Activated CD4-positive, alpha-beta memory T cell treated with anti-CD3 and anti-CD28 coated beads for 36 hours (primary cell): ENCODE measurements at places on chromosomes 11 and 22.

GRCh38 chr22:37295213-37295886, 13.0 kb downstream of the CYTH4 start:
- DNase-seq = no peak

- DNase-seq = no peak
These were observed 40.5 kb downstream of the FBXO7 start for GRCh38 chr22:32515084-32515483.

DNA sequence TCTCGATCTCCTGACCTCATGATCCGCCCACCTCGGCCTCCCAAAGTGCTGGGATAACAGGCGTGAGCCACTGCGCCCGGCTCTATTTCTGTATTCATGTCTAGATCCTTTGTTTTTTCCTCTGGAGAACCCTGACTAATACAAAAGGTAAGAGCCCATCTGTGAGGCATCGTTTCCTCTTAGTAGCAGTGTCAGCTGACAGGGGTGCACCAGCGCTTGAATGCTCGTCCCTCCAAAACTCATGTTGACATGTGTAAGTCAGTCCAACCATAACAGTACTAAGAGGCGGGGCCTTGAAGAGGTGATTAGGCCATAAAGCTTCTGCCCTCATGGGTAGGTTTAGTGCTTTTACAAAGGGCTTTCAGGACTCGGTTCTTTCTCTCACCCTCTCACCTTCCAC, 470.1 kb upstream of the B3GAT1 start:
- DNase-seq = no peak

- no peak for DNase-seq
These were observed 62.6 kb upstream of the WNT7B start for GRCh38 chr22:46039535-46039934.

- no peak for DNase-seq
These were observed 725.0 kb downstream of the ETS1 start for GRCh38 chr11:127862406-127862805.

- DNase-seq = no peak
These were observed 281.6 kb downstream of the TBC1D22A start for GRCh38 chr22:47043835-47044721.

GRCh38 chr11:46736615-46737014, 17.6 kb downstream of the F2 start:
- DNase-seq = no peak

DNA sequence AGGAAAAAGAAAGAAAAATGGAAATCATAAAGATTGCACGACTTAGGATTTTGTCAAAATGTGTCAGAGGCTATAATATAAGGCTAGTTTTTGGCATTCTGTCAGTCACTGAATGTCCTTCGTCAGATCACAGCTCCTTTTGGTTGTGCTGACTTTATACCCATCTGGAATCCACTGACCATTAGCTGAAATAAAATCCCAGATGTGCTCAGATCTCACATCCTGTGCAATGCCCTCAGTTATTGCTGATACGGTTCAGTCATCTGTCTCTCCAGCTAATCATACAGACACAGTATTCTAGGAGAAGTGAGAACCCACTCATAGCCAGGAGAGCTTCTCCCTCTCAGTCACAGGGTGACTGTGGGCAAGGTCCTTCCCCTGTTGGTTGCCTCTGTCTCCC, 11.5 kb downstream of the CD44 start:
- no peak for DNase-seq

GRCh38 chr11:116790167-116791001, 1.3 kb downstream of the APOA5 start:
- DNase-seq = no peak

GRCh38 chr22:20636945-20637344, 129.5 kb downstream of the MED15 start:
- no peak for DNase-seq

DNA sequence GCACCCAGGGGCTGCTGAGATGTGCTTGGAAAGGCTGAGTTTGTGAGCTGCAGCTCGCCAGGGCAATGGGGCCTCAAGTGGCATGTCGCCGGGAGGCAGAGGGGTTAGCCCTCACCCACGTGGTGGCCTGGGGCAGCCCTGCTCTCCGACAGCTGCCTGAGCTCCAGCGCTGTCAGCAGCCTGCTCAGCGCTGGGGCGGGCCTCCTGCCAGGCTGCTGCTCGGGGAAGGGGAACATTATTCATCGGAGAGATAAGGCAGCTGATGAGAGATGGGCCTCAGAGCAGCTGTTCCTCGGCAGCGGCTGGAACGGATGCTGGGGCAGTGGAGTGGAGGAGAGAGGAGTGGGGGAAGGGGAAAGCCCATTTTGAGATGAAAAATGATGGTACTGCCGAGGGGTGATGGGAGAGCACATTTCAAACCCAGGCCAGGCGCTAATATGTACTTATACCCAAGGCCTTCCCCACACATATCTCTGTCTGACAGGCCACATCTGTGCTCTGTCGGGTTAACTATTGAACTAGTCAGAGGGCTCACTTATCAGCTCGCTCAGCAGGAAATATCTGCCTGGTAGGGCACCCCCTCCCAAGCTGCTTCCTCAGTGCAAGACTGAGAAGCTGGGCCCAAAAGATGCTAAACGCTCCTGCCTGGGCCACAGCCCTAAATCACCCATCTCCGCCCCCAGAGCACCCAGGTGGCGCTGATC, 79.5 kb downstream of the TIMP3 start:
- DNase-seq = no peak

- no peak for DNase-seq
These were observed 3.1 kb downstream of the GSTP1 start for GRCh38 chr11:67586568-67587250.

GRCh38 chr11:30786256-30787110, 200.3 kb upstream of the MPPED2 start:
- no peak for DNase-seq

DNA sequence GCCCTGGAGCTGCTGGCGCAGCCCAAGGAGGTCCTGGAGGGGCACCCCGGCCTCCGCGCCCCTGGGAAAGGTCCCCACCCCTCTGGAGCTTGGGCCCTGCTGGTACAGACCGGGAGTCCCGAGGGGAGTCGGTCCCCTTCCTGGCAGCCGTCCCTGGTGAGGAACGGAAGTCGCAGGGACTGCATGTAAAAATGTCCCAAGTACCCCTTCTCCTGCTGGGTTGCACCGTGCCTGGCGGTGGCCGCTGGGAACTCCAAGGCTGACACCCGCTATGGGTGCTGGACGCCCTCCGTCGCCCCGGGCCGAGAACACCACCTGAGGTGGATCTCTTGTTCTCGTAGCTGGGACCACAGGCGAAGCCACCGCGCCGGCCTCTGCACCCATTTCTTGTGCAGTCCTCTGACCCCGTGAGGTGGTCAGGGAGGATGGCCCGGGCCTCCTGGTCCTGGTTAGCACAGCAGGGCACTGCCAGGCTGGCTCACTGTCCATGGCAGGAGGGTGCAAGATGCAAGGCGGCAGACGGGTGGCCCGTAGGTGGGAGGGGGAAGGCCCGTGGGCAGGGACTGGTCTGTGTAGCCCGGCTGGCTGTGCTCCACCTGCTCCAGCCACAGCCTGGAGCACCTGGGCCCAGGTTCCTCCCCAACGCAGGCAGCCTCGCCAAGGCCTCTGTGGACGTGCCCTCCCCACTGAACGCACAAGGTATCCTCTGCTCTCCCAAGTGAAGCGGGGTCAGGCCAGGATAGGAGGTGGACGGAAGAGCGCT, 165.2 kb downstream of the IGLL1 start:
- DNase-seq = no peak

DNA sequence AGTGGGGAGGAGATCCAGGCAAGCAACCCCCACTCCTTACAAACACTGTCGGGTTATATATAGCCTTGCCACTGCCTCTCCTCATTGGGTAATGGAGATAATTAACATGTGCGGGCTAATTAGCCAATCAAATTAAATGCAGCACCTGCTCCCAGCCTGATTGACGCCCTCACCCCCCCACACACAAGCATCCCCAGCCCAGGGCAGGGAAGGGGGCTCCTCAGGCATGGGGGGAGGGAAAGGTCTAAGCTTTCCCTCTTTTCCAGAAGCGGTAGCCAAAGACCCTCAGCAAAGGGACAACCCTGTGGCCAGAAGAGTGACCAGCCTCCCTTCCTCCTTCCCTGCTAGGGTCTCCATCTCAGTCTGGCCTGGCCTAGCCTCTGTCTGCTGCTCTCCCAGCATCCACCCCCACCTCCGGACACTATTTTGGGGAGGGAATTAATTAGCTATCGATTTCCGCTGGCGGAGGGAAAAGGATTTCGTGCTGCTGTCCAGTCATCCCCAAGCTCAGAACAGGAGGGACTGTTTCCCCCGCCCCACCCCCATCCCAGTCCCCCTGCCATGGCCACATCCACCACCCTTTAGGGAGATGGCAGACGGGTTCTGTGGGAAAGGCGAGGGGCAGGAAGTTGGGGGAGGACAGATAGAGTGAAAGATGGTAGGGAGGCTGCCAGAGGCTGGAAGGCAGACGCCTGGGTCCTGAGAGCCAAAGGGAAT, 7.1 kb downstream of the NRXN2 start:
- no peak for DNase-seq

- DNase-seq = no peak
These were observed 214.3 kb downstream of the LRRC4C start for GRCh38 chr11:41245184-41245583.

DNA sequence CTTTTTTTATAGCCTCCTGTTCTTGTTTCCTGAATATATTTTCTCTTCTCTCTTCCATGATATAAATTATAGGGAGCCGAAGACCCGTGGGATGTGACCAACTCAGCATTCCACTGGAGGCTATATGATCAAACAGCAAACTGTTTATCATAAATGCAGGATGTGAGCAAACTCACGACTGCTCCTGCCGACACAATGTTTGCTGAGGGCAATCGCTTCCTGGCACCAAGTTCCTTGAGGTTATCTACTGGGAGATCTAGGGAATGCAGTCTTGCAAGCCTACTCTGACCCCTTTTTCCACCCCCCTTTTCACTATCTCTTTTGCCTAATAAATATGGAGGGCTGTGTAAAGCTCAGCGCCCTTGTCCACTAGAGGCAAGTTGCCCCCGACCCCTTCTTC, 13.5 kb upstream of the PLAAT4 start:
- no peak for DNase-seq

DNA sequence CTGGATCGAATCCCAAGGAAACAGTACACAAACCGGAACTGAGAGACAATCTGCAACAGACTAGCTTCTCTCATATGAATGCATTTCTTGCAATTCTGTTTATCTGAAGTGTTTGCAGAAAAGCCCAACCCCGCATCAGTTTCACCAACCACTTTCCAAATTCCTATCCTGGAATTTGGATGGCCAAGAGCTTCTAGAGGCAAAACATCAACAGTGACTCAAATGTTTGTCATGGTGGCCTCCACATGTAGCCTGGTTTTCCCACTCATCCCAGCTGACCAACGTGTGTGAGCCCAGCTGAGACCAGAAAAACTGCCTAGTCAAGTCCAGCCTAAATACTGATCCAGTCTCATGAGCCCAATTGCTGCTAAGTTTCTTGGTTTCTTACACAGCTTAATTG, 8.3 kb upstream of the MIEF1 start:
- DNase-seq = no peak

DNA sequence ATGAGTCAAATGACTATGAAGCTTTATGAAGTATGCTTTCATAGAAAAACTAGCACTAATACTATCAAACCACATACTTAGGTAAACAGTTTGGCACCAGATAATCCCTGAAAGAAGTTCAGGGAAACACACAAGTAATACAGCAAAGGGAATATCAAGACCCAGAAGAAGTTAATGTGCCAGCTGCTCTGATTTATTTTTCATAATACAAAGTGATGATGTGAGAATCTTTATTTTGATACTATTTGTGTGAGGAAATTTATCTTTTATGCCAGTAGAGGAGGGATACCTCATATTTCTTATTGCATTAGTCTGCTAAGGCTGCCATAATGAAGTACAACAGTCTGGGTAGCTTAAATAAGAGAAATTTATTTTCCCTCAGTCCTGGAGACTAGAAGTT, 67.7 kb upstream of the ANO3 start:
- DNase-seq = no peak

GRCh38 chr22:50010676-50011446, 1.7 kb downstream of the IL17REL start:
- peak; percentile 66 for DNase-seq

- DNase-seq = no peak
These were observed 314.4 kb downstream of the AASDHPPT start for GRCh38 chr11:106391771-106392420.

- DNase-seq = no peak
These were observed 48.0 kb downstream of the CABIN1 start for GRCh38 chr22:24059121-24059520.

DNA sequence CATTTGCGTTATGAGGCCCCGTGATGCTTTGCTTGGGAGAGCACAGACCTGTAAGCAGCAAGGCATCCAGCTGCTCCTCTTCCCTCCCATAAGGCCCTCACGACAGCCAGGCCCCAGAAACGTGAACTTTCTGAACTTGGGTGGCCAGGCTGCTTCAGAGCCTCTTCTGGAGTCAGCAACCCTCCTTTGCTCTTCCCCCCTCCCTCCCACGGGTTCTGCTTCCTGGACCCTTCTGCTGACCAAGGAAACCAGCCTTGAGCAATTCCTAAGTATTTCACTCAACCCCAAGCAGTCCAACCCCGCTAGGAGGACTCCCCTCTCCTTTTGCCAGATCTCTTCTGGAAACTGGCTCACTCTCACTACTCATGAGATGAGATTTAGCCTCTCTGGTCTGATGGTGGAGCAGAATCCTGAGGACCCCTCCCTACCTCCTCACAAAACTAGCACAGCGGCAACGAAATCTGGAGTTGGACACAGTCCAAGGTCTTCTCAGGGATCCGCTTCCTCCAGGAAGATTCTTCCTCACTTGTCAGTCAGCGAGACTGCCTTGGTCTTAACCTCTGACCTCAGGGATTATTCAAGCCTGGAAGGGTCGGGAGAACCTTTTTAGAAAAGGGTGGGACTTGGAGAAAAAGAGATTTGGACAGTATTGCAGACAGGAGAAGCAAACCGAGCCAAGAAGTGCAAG, 86.2 kb downstream of the UBASH3B start:
- DNase-seq = no peak

GRCh38 chr11:18307461-18308139, 14.3 kb downstream of the HPS5 start:
- no peak for DNase-seq

GRCh38 chr22:29054251-29054767, 7.3 kb downstream of the C22orf31 start:
- DNase-seq = no peak

- no peak for DNase-seq
These were observed 29.1 kb downstream of the FAM118A start for GRCh38 chr22:45338795-45339194.

- no peak for DNase-seq
These were observed 42.2 kb downstream of the WNT7B start for GRCh38 chr22:45934659-45935341.

DNA sequence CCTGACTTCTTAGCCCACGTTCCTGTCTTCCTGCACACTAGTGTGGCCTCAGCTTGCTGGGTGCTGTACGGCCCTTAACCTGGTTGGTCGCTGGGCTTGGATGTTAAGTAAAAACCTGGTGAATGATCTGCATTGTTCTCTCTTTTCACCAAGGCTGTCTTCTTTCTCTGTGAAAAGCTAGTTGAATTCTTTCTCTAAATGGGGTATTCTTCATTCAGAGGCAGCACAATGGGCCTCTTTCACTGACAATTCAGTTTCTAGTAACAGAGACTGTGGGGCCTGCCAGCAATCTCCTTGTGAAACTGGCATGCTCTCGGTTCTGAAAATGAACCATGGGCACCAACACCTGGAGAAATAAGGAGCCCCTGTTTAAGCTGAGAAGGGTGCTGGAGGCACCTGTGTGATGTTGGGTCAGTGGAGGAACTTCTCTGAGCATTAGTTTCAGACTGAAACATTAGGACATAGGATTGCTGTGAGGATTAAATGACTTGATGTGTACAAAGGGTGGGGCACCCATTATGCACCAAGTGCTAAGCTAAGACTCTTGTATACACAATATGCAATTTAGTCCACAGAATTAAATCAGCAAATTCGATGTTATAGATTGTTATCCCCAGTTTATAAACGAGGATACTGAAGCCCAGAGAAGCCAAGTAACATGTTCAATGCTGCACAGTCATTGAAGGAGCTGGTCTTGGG, 33.1 kb upstream of the ELF5 start:
- DNase-seq = no peak
